Breast epithelium (tissue), 4 donors: ENCODE measurements at places on chromosomes 5 and 9. TPM values are rescaled to one million over a fixed set of nuclear protein-coding genes. Genes with fewer than 3 reads are reported as not detected.

GRCh38 chr9:91302831-91303230 lies 58.9 kb downstream of the AUH start:
- peak overlapping the region; percentile 73 for H3K27ac ChIP-seq
- no peaks in the 10 kb centered on the region for H3K27me3 ChIP-seq
- DNase-seq = no peak
- H3K36me3 ChIP-seq = no peaks in the 10 kb centered on the region
- no peak overlapping the region for H3K4me3 ChIP-seq
- peaks cover 5% of the 10 kb centered on the region for H3K4me1 ChIP-seq

DNA sequence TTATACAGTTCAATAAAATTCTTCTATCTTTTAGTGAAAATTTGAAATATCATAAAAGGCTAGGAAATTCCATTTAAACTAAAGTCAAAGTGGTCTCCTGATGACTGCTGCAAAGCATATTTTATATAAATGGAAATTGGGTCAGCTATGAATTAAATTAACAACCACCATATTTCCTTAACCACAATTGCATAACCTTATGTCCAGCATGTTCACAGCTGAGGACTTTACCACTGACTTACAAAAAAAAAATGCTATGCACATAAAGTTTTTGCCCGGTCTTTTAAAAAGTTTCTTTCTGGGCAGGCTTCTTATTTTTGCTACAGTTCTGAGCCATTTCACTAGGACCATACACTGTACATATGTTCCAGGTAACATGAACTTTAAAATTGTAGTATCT lies 208.6 kb upstream of the RGMB start:
- no peaks in the 10 kb centered on the region for H3K27me3 ChIP-seq
- no peak overlapping the region for H3K27ac ChIP-seq
- DNase-seq = no peak
- no peaks in the 10 kb centered on the region for H3K36me3 ChIP-seq
- no peak overlapping the region for H3K4me3 ChIP-seq

- H3K4me1 ChIP-seq = no peaks in the 10 kb centered on the region
- no peaks in the 10 kb centered on the region for H3K27me3 ChIP-seq
Observed at GRCh38 chr9:36894695-36895310, 139.3 kb downstream of the PAX5 start.

GRCh38 chr9:135770203-135770535 lies 68.2 kb downstream of the KCNT1 start:
- H3K4me1 ChIP-seq = no peaks in the 10 kb centered on the region
- no peak overlapping the region for H3K27ac ChIP-seq
- DNase-seq = no peak

GRCh38 chr9:76793784-76794431 lies 29.7 kb downstream of the PCA3 start:
- no peak overlapping the region for H3K4me3 ChIP-seq
- H3K36me3 ChIP-seq = no peaks in the 10 kb centered on the region
- no peak overlapping the region for H3K27ac ChIP-seq
- DNase-seq = no peak
- no peaks in the 10 kb centered on the region for H3K4me1 ChIP-seq
- H3K27me3 ChIP-seq = no peaks in the 10 kb centered on the region

Gene ANKRD20A1
- 2.2 TPM for total RNA-seq
